Endothelial cell (in vitro differentiated cells): ENCODE measurements at places on chromosomes 5 and 9.

DNA sequence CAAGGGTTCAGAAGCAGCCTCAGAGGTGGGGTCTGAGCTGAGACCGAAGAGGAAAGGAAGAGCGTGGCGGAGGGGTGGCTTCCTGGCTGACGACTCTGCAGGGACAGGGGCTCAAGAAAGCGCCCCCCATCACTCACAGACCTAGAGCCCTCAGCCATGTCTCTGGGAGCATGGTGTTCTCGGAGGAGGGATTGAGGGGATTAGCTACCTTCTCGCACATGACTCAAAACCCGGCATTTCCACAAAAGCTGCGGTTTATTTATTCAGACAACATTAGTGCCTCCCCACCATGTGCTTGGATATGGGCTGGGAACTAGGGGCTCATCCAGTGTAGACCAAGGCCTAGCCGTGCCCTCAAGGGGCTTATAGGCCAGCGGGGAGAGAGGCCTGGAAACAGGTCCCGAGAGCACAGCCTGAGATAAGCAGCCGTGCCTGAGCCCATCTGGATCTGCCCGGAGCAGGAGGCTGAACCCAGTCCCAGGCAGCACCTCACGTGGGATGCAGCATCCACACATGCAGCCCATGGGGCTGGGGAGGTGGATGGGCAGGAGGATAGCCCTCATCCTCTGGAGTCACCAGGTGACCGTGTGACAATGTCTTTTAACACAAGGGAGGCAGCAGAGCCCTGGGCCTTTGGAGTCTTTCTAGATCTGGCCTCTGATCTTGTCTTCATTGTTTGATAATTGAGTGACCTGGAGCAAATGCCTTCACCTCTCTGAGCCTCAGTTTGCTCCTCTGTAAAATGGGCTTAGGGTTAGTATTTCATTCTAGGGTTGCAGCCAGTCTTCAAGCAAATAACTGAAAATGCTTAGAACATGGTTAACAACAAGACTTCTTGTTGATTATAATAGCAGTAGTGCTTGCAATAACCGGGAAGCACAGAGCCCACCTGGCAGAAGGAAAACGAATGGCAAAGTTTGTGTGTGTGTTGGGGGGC is 878 bp upstream of the HMCN2 start:
- DNase-seq: no peak

GRCh38 chr5:42483472-42484154 is 60.4 kb downstream of the GHR start:
- DNase-seq: no peak

DNA sequence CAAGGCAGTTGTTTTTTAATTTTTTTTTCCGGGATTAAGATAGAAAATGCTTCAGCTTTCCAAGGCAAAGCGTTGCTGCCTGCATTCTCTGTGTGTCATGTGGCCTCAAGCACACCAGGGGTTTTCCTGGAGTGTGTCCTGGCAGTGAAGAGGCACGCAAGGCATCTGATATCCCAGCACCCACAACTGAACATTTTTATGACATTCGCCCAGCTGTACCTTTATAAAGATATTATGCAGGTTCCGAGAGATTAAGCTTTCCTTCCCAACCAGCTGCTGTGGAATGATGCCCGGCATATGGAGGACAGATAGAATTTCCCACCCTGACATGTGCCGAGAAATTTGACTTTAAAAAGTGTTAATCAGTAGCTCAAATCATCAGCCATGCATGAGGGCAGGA is 205.6 kb downstream of the GADD45G start:
- DNase-seq: no peak

DNA sequence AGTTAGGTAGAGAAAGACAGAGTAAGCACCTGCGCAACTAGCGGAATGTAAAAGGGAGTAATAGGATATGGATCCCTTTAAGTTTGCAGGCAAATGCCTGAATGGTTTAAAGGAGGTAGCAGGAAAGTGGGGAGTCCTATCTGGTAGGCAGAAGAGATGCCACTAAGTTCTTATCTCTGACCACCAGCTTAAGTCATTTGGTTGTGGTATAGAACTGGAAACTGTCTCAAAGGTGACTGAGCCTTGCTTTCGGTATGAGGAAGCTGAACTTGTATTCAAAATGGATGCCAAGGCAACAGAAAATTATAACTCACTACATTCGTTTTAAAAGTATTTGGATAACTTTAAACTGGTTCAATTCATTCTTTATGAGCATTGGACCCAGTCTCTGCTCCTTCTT is 475.6 kb downstream of the DMRTA1 start:
- no peak for DNase-seq

DNA sequence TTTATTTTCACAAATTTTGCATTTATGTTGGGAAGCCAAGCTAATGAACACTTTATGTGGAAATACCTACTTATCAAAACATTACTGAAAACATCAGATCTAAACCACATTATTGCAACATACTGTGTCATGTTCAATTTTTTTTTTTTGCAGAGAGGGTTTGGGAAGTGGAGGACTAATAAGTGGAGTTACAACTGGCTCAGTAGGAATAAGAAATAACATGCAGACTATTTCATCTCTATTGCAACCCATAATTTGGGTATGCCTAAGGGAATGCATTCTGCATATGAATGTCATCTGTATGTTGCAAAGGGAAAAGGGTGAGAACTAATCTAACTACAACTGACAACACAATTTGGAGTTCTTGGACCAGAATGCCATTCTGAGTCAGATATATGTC is 41.8 kb downstream of the APC start:
- DNase-seq: no peak

DNA sequence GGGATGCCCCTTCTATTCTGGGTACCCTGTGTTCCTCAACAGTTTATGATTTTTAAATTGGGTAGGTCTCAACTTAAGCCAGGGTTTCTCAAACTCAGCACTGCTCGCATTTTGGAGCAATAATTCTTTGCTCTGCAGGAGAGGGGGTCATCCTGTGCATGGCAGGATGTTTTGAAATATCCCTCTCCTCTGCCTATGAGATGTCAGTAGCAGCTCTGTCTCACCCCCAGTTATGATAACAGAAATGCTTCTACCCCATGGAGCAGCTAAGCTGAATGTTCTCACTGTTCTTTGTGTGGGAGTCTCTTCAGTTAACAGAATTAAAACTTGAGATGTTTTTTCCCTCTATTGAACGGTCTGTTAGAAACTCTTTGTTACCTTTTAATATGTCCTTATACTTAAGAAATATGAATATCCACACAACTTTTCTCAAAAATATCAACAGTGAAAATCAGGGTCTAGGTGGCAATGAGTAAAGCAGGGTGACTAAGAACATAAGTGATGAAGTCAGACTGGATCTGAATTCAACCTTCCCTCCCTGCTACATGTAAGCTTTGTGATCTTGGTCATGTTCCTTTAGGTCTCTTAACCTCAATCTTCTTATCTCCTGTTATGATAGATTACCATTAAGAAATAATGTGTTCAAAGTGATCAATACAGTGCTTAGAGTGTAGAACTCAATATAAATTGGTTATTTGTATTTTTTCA is 89.0 kb downstream of the CAMK4 start:
- no peak for DNase-seq

DNA sequence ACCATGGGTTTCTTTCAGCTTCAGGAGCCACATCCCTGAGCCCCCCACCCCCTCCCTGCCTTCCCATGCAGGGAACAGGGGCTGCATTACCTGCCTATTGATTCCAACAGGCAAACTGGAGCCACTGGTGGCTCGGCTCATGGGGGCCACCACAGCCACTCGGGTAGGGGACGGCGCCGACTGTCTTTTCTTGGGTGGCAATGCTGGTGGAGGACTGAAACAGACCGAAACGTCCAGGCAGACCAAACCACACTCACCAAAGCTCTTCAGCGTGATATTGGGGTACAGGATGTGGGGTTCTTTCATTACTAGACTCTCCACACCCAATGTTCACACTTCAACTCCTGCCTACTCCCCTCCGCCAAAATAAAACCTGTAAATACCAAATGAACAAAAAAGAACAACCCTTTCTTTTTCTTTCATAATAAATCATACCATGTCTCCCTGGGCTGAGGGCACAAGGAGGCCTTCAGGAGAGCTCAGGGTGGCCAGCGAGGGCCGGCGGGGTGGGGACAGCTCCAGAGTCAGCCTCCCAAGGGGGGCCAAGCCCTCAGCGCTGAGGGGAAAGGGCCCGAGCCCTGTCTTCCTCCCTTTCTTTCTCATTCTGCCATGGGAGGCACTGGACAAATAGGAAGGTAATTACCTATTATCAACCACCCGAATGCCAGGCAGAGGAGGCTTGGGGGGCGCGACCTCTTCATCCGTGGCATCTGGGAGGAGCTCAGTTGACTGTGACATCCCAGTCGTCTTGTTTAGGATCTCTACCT is 83.3 kb downstream of the PRRT1B start:
- DNase-seq: no peak

DNA sequence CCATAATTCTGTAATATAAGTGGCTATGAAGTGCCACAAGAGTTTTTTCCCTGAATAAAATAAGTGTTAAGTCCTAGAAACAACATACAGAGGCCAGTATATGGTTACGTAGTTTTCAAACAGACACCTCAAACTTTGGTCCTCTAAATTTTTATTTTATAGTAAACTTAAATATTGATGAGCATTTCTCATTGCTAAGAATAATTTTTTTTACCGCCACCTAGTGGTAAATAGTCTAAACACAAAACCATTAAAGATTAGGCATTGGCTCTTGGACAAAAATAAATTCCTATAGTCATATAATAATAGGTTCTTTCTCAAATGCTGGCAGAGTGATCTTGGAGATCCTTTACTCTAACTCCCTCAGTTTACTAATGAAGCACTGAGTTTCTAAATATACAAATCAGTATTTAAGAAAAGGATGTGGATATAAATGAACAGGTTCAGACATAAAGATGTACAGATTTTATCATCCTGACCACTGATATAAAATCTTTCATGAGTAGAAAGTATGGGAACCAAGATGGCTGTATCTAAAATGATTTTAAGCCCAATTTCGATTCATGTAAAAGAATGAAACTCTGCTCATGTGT is 136.2 kb downstream of the FANCC start:
- DNase-seq: no peak

DNA sequence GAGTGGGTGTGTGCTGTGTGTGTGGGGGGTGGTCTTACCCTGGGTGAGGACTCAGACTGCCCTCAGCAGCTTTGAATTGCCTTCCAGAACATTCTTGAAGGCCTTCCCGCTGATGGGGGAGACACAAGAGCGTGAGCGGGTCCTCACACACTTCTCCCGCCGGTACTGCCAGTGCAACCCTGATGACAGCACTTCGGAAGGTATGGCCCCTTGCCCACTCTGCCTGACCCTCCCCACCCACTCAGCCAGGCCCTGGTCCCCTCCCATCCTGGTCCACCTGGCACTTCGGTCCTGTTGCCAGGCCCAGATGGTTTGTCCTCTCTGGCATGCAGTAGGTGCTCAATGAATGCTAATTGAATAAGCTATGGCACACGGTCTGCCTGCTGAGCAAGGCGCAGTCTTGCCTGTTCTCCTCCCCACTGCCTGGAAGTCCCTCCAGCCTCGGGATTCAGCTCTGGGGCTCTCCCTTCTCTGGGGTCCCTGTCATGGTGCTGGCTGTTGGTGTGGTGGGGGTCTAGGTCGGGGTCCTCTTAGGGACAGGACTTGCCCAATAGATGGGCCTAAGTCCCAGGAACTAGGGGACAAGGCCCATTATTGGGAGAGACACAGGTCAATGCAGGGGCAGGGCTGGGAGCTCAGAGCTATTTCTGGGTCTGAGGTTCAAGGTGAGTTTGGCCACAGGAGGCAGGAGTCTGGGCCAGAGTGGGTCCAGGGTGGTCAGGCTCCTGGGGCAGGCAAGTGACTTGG is 26.4 kb downstream of the PSD2 start:
- no peak for DNase-seq

DNA sequence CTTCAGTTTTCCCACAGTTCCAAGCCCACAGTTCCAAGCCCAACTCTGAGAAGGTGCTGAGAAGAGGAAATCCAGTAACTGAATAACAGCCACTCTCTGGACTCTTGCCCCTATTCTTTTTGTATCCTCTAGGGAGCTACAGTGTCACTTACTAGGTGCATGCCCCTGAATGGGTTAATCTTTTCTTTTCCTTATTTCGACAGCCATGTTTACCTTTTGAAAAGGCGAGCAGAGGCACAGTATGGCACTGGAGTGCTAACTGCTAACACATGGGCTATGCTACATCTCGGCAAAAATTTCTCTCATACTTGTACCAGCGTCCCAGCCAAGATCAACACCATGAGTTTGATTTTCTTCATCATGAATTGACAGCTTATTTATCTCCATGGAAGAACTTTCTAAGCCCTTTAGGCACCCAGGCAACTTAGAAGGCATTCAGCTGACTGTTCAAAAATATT is 222.6 kb downstream of the EBF1 start:
- no peak for DNase-seq

- no peak for DNase-seq
Observed at GRCh38 chr9:78234810-78235209, 1.1 kb upstream of the CEP78 start.

GRCh38 chr5:133612249-133612860 is at the start of gene FSTL4:
FSTL4 (minus strand) TSS chr5:133612541.
- DNase-seq: peak; percentile 25

- no peak for DNase-seq
Observed at GRCh38 chr9:127249877-127250276, 14.7 kb upstream of the GARNL3 start.

DNA sequence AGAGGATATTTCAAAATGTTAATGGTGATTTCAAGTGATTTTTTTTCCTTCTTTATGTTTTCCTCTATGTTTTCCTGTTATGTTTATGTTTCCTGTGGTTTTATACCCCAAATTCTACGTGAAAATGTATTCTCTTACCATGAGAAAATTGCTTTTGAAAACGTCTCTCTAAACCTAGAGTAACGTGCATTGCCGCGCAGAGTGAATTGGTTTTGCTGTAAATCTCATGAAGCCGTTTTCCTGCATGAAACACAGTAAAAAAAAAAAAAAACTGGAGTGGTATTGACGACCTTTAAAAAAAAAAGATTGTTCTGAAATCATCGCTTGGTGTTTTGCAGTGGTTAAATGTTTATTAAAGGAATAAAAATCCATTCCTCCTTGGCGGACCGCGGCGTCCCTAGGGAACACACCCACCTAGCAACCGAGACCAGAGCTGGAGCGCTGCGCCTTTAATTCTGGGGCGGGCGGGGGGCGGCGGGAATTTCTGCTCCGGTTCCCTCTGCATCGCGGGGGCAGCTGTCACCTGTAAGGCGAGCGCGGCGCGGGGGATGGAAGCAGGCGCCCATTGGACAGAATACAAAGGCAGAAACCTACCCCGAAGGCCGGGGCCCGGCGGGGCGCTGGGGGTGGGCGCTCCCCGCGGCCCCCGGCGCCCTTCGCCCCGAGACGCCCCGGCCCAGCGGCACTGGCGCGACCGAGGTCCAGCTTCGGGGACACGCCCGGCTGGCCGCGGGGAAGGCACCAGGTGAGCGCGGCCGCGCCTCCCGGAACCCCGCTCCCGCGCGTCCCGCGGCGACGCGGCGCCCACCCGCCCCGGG is at the start of gene SOWAHA:
Gene SOWAHA (plus strand): TSS at position 522 of the 818 bp plus-strand sequence. CDS start 320 bp downstream, outside the sequence.
- DNase-seq: no peak

GRCh38 chr5:111493031-111493430 is 19.3 kb downstream of the STARD4 start:
- DNase-seq: no peak

- peak; percentile 5 for DNase-seq
Observed at GRCh38 chr5:108747774-108748400, at the start of gene FER. FER (plus strand) TSS chr5:108747897; CDS start chr5:108798183, 50,286 bp downstream.
